Stimulated activated CD8-positive, alpha-beta memory T cell treated with anti-CD3 and anti-CD28 coated beads, Interleukin-12 subunit alpha, Interleukin-12 subunit beta, amount 100 ng/mL, for 1 hour (primary cell): ENCODE measurements at places on chromosomes 7 and 10.

GRCh38 chr10:46284286-46285229 is 2.2 kb upstream of the ANTXRL start:
- DNase-seq = peak; percentile 37

DNA sequence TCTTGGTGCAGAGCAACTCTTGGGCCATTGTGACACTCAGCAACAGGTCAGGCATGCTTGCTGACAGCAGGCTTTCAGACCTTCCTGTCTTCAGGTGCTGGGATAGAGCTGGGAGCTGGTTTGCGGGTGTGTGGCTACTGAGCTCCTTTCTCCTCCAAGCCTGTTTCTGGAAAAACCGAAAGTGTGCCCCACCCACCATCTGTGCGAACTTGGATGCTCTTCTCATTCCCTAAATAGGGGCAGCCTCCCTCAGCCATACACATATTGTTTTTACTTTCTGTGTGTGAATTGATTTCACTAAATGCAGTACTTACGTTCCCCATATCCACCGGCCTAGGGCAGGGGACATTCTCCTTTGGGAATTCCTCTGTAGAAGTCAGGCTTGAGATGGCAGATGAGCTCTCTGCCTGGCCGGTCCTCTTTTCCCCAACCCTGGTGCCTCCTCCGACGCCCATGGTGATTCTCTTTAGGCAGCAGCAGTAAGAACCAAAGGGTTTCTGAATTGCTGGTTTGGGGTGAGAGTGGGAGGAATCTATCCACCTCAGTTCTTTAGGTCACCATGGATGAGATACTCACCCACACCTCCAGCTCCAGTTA is 6.3 kb upstream of the NEUROG3 start:
- DNase-seq = no peak

DNA sequence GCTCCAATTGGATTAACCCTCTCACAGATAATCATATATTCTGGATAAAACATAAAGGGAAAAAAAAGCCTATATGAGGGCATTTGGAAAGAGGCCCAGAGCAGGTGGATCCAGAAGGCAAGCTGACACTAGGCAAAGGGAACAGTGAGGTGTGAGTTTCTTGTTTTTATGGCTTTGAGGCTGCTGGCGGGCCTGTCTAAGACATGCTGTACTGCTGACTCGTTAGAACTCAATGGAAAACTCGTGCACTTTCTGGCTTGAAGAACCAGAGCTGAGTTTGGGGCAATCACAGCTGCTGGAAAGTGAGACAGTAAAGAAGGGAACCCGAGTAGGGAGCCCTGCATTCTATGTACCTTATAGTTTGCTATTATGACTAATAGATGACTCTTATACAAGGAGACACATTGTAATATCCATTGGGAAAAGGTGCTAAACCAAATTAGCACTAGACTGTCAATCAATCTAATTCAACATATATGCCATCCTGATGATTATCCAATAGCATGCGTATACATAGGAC is 637.1 kb downstream of the GATA3 start:
- no peak for DNase-seq

DNA sequence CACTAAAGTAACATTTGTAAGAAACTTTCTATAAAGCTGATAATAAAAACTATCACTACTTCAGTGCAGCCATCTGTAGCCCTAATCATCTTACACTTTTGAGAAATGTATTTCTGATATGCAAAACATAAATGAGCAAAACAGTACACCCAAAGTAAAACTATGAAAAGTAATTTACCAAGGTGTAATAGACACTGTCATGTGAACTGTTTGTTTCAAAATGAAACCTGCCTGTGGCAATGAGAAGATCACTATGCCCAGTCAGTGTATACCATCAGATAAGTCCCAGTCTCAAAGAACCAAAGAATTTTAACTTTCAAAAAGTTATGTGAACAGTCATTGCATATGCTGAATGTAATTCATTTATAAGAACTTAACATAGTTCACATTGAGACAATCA is 398.1 kb downstream of the CDC14C start:
- no peak for DNase-seq

GRCh38 chr10:128574581-128575210 is 448.5 kb upstream of the MKI67 start:
- no peak for DNase-seq

DNA sequence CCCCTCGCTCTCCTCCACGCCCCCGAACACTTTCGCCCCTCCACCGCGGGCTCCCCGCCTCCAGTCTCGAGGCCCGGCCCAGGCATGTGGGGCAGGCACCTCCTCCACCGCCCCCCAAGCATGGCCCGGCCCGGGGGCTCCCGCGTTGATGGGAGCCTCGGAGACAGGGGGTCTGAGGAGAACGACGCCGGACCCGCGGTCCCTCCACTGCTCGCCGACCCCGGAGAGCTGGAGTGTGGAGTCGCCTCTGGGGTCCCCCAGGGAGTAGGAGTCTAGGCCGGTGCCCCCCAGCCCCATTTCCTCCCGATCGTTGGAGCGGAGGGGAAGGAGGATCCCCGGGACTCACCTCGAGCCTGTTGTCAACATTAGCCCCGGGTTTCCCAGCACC is 206 bp downstream of the UPF2 start:
- DNase-seq = peak; percentile 10

GRCh38 chr7:112646783-112647182 is 143.4 kb downstream of the TMEM168 start:
- no peak for DNase-seq

DNA sequence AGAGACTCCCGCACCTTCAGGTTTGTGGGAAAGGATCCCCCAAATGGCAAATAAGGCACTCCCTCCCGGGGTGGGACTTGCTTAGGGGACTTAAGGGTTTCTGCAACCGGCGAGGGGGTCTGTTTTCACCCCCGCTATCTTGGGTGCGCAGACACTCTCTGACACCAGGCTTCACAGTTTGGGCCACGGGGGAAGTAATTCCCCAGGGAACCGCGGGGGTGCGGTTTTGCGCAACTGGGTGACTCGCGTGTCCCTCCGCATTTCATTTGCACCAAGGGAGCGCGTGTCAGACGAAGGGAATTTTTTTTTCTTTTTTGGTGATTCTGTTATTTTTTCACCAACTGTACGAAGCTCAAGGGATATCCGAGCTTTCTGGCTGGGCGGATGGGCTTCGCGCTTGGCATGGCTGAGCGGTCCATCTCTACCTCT is 1.7 kb downstream of the GRM8 start:
- DNase-seq = no peak

- DNase-seq = no peak
These were observed 232.0 kb downstream of the SDK1 start for GRCh38 chr7:3533040-3533439.

DNA sequence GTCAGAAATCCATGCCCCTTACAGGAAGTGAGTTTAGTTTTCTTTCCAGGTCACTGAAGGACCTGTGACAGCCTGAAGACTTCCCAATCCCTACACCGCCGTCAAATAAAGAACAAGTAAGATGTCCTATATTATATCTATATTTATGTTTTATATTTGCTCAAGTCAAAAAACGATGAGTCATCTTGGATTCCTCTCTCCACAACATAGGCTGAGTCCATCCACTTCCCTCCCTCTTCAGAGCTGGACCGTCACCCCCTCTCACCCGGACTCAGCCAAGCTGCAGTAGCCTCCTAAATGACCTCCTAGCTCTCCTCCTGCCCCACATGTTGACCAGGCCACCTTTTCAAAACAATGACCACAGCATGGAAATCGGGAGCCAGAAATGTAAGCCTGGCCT is 53.5 kb downstream of the GLI3 start:
- DNase-seq = no peak

- DNase-seq = no peak
These were observed 278.9 kb downstream of the HPSE2 start for GRCh38 chr10:98956576-98957260.

GRCh38 chr10:78907551-78908211 is 161.1 kb upstream of the ZMIZ1 start:
- DNase-seq = no peak
